NCI-H1436 (cell line): ENCODE measurements at places on chromosomes 1 and 21.

GRCh38 chr1:217021956-217022355 is 298.7 kb upstream of the ESRRG start:
- DNase-seq, result no peak

- DNase-seq, result no peak
Measured at GRCh38 chr1:82405333-82405732, 604.6 kb downstream of the ADGRL2 start.

GRCh38 chr1:235199441-235199840 is 38.4 kb upstream of the RBM34 start:
- no peak for DNase-seq

GRCh38 chr1:52582116-52582696 is 20.0 kb upstream of the GPX7 start:
- DNase-seq, result no peak

GRCh38 chr1:28087614-28088167 is 719 bp downstream of the EYA3 start:
- no peak for DNase-seq

- DNase-seq, result no peak
Measured at GRCh38 chr1:58857680-58858673, 74.1 kb upstream of the JUN start.

DNA sequence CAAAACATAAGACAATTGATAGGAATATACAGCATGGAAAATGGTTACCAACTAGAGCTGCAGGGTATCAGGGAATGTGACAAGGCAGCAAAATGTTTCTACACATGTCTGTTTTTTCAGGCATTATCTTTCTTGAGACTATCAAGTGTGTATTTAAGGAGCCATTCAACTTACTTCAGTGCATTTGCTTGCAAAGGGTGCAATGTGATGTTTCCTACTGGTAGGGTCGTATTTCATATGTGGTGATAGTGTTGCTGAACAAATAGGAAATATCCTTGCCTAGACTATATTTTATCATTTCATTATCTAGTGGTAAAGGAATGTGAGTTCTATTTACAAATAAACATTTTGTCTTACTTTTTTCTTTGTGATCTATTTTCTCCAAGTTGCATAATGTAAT is 42.4 kb downstream of the PTPRC start:
- no peak for DNase-seq

DNA sequence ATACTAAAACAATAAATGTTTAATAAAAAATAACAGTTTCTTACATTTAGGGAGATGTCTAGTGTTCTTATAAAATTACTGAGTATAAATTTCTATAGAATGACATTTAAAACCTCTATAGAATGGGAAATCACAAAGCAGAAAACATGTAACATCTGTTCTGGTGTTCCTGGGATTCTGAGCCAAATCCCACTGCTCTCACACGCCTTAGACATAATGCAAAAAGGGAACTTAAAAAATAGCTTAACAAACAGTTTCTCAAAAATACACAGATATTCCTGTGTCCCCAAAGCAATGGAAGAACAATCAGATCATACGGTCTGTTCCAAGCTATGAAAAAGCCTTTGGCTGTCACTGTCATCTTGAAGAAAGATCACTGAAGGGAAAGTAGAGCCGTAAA is 27.0 kb upstream of the ZNF124 start:
- DNase-seq, result no peak

GRCh38 chr1:222068937-222069336 is 327.0 kb upstream of the DUSP10 start:
- DNase-seq, result no peak

DNA sequence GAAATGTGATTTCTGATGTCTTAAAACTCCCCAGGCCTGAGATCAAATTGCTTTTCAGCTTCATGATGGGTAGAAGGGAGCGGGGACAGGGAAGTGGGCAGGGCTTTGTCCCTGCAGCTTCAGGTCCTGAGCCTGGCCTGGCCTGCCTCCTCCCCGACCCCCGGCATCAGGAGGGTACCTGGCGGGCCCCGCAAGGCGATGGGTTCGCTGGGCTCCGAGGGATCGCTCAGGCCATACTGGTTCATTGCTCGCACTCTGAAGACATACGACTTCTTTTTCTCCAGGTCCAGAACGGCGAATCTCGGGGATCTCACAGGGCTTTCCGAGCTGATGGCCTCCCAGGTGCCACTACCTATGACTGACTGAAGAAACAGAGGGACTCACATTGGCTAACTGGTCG is 25.5 kb downstream of the MYOM3 start:
- DNase-seq, result no peak

DNA sequence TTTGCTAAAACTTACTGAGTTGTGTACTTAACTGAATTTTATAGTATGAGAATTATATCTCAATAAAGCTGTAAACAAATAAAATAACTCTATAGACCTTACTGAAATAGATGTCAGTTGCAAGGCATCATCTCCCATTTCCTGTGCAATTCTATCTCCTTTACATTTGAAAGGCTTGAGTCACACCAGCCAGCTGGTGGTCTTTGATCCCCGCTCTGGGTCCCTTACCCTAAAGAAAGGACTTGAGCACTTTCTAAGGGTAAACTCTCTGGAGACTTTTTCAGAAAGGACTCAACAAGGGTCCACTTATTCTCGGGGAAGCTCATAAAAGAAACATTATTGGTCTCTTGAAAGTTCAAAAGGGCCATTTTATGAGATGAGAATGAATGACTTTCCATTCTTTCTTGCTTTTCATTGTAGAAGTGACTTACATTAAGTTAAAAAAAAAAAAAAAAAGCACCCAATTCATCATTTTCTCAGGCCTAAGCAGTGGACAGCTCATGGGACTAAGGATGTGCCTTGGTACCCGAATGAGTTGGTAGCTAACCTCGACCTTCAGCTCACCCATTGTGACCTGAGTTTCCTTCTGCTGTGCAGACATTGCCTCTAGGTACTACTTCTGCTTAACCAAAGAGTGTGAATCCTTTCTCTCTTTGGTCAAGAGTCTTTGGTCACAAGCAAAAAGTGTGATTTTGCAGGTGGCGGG is 147.0 kb upstream of the COA6 start:
- DNase-seq, result no peak

GRCh38 chr1:244545511-244545910 is 84.4 kb downstream of the CATSPERE start:
- no peak for DNase-seq

DNA sequence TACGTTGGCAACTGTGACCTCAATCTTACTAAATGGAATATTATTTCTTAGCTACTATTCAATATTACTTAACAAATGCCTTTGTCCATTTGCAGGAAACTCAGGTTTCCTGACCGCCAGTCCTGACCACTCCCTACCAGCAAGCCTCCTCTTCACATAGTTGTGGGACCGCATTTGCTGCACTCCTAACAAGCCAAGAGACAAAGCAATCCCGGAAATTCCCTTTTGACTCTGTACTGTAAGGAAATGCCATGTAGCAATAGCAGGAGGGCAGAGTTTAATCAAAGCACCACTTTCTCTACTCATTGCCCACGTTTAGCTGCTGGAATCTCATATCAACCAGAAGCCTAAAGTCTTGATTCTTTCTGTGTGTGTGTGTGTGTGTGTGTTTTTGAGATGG is 28.1 kb upstream of the ACBD6 start:
- no peak for DNase-seq

- DNase-seq, result peak; percentile 98
Measured at GRCh38 chr1:205227584-205228013, at the start of gene TMCC2. Gene TMCC2 (plus strand): TSS chr1:205227946. CDS start chr1:205228565, 619 bp downstream.

DNA sequence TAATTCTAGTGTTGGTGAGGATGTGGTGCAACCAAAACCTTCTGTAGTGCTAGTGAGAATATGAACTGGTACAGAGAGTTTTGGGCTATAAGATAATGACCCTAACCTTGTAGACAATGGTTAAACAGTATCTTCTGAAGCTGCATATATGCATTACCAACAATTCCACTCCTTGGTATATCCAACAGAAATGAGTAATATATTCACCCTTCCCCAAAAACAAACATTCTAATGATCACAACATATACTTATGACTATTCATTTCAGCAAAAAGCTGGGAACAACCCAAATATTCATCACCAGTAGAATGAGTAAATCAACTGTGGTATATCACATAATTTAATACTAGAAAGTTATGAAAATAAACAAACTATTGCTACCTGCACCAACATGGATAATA is 39.6 kb upstream of the DPYD start:
- DNase-seq, result no peak

DNA sequence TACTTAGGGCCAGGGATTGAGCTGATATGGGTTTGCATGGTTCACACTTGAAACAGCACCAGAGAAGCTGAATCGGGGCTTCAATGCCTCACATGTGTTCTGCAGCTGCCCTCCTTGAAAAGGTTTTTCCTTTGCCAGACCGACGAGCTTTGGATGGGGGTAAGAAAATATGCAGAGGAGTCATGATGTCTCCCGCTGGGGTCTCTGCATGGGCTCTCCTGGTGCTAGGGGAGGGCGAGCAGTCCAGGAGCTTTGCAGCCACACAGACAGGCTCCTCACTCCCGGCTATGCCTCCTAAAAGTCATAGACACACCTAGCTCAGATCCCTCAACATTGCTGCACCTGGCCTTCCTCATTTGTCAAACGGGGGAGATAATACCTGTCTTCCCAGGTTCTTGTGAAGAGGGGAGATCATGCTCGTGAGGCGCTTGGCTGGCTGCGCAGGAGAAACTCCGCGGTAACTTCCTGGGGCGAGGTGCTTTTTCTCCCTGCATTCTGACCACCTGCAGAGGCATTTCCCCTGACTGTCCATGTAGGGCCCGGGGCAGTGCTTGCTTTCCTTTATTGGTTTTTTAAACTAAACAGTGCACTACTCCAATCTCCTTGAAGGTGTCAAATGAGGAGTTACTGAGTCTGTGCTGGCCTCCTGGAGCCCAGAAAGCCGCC is 112.4 kb downstream of the PLXNA2 start:
- DNase-seq, result no peak

- DNase-seq, result no peak
Measured at GRCh38 chr1:75559800-75560199, 51.1 kb downstream of the SLC44A5 start.

DNA sequence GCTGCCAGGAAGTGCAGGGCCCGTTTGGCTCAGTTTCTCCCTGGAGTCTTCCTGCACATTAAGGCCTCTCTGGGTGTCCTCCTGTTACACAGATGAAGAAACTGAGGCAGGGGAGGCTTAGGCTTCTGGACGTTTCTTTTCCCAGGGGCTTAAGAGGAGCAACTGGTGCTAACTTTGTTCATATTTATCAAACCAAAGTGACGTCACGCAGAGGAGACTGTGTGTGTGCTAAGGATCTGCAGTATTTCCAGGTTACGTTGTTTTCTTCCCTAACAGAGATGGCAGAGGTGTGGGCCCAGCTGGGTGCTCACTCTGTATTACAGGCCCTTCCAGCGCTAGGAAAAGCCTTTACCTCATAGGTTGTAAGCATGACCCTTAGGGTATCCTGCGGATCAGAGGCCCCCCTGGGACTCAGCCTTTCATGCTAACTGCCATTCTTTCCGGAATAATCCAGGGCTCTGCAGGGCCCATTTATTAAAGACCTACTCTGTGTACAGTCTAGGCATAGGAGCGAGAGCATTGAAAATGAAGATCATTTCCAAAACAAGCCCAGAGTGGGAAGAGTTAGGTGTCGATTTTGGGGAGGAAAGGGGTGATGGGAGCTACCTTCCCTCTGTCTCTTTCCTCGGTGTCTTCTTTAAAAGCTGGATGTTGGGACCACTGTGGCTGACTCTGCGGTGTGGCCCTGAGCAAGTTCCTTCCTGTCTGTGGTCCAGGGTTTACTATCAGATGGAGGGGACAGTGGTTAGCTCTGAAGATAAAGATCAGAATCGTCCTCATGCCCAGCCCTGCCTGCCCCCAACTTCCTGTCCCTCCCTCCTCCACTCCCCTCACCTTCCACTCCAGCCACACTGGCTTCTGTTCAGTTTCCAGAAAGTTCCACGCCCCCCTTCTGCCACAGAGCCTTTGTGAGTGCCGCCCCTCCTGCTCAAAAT is 4.6 kb downstream of the AGTRAP start:
- DNase-seq, result no peak

GRCh38 chr21:17583898-17584297 is 28.8 kb downstream of the BTG3 start:
- no peak for DNase-seq

DNA sequence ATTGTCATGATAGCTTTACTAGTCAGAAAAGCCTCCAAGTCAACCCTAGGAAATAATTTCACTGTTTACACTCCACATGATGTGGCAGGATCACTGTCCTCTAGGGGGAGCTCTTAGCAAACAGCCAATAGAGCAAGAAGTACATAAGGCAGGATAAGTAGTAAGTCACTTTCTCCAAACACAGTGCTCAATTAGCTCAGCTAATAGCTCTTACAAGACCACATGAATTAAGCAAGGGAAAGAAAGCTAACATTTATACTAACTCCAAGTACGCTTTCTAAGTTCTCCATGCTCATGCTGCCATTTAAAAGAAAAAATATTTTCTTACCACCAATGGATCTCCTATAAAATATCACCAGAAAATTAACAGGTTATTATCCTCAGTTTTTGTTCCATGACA is 66.9 kb upstream of the LRIF1 start:
- DNase-seq, result peak; percentile 36

DNA sequence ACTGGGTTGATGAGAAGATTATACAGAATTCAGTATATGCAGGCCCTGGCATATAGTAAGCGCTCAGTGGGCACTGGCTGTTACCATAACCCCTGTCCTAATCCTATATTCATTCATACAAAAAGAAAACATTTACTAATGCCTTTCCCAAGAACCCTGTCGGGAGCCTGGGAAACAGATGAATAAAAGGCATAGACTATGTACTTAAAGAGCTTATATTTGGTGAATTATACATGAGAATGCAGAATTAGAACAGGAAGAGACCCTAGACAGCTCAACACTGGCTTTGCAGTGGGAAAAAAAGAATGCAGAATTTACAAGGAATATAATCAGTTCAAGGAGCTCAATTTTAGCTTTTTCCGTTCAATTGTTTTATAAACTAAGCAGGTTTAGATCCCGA is 10.9 kb downstream of the AK2 start:
- DNase-seq, result no peak

GRCh38 chr1:64553285-64553684 is 83.4 kb downstream of the CACHD1 start:
- no peak for DNase-seq

DNA sequence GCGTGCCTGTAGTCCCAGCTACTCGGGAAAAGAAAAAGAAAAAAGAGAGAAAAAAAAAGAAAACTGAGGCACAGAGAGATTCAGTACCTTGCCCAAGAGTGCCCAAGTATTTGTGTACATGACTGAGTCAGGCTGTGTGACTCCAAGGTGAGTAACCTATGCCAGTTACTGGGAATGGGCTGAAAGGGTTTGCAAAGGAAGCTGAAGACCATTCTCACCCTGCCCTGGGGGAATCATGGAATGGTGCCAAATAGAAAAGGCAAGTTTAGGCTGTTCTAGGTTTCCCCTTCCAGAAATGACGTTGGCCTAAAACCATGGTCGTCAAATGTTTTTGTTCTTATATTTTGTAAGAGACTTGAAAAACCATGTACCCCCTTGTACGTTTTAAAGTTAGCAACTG is 37.9 kb upstream of the LRIG2 start:
- no peak for DNase-seq

DNA sequence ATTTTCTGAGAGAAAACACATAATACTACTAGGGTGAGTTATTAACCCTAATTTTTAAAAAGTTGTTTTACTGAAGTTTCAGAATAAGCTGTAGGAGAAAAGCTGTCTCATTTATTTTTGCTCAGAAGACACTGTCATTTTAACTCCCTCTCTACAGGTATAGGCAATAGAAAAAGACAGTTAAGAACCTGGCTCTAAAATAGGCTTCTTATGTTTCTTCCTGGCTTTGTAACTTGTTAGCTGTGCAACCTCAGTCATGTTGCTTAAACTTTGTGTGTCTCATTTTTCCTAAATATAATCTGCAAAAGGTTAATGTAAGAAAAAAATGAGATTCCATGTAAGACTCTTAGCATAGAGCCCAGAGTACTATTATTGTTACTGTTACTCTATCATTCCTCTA is 64.4 kb downstream of the TTLL7 start:
- no peak for DNase-seq
